ENCODE measurements at places on chromosomes 5 and 9.

DNA sequence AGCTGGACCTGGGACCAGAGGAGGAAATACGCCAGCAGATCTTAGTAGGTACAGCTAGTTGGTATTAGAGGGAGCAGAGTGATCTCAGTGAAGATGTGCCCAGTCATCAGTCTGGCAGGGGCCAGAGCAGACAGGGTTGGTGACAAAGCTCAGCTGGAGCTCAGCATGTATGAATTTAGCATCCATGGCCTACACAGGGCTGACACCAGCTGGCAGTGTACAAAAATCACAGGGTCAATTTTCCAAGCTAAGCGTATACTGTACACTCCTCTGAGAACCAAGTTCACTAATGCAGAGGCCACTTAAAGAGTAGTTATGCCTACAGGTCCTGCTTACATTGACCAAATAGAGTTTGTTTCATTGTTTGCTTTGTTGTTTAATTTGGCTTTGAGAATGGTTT is 146.6 kb downstream of the SLC24A2 start:
- DNase-seq = no peak

- no peak for DNase-seq
These were observed 24.6 kb upstream of the LRRC14B start for GRCh38 chr5:166441-167372.

- no peak for DNase-seq
These were observed 1.2 kb downstream of the DIPK1B start for GRCh38 chr9:136713550-136713949.

GRCh38 chr9:119905724-119906123 is 536.5 kb upstream of the BRINP1 start:
- DNase-seq = no peak

- no peak for DNase-seq
These were observed 3.6 kb downstream of the CAMK4 start for GRCh38 chr5:111227801-111228200.

Data from stimulated activated CD4-positive, alpha-beta T cell treated with anti-CD3 and anti-CD28 coated beads, Interleukin-2, amount 100 ng/mL, for 24 hours (primary cell).